NCI-H748 treated with DMSO at 0.1 percent for 48 hours (cell line): ENCODE measurements at places on chromosomes 7 and 10.

DNA sequence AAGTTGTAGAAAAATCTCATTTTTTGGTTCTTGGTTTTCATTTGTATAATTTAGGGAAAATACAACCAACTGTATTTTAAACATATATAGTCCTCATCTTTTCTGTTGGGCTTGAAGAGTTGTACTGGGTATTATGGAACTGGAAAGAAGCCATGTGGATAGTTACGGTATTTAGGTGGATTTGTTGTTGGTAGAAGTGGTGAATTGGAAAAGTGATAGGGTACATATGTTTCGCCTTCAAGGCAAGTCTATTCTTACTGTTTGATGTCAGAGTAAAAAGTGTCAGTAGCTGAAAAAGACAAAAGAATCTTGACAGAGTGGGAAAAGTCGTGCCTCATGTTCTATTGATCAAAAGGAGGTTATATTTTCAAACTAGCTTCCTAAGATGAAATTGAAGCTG lies 64.6 kb downstream of the GBF1 start:
- no peak for DNase-seq

GRCh38 chr10:131573256-131573655 lies 261.7 kb upstream of the TCERG1L start:
- no peak for DNase-seq

- DNase-seq = no peak
These were observed 18.4 kb downstream of the BNIP3 start for GRCh38 chr10:131963350-131963749.

DNA sequence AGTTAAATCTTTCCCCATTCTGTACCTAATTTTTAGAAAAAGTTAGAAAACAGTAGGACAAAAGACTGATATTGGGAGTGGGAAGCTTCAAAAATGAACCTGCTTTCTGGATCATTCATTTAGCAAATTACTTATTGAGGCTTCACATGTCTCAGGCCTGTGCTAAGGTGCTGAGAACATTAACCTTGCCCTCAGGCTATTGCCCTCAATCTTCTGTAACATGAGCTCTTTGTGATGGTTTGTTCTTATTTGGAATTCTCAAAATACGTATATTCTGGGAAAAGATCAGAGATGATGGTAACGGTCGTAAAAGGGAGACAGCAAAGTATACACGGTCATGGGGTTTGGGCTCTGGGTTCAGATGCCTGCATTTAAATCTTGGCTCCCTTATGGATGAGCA lies 39.5 kb upstream of the PRKG1 start:
- no peak for DNase-seq

GRCh38 chr10:123559066-123559822 lies 106.9 kb upstream of the GPR26 start:
- peak; percentile 38 for DNase-seq

DNA sequence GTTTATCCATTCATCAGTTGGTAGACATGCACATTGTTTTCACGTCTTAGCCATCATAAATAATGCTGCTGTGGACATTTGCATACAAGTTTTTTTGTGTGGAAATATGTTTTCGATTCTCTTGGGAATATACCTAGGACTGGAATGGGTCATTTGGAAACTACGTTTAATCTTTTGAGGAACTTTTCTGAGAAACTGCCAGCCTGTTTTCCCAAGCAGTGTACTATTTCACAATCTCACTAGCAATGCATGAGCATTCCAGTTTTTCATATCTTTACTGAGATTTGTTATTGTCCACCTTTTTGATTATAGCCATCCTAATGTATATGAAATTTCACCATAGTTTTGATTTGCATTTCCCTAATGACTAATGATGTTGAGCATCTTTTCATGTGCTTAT lies 95.7 kb upstream of the JAZF1 start:
- DNase-seq = no peak

- peak; percentile 98 for DNase-seq
These were observed 465 bp upstream of the TRIM24 start for GRCh38 chr7:138459413-138460175.

DNA sequence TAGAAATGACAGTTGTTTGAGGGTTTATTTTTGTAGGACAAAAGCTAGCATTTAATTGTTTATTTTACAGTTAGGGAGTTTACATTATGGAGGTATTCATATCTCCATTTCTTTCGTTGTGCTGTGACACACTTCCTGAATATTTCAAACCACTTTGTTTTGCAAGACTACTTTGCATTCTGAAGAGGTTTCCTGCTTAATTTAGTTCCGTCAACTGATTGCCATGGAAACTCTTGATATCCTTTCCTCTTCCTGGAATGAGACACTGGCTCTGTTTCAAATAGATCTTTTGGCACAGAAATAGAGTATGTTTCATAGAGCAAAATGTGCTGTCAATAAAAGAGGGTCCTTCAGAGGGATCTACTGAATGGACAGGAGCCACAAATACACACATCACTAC lies 159.5 kb upstream of the AGR3 start:
- DNase-seq = peak; percentile 4

- no peak for DNase-seq
These were observed 48.3 kb downstream of the PROSER2 start for GRCh38 chr10:11871466-11871865.

GRCh38 chr10:110852255-110852896 lies 19.4 kb upstream of the PDCD4 start:
- no peak for DNase-seq

- no peak for DNase-seq
These were observed 65.8 kb upstream of the ELMO1 start for GRCh38 chr7:37514497-37514896.
